Suppressor macrophage (primary cell): ENCODE measurements at places on chromosomes 7 and 10.

- no peak for DNase-seq
Observed at GRCh38 chr7:80950550-80950967, 31.7 kb upstream of the SEMA3C start.

DNA sequence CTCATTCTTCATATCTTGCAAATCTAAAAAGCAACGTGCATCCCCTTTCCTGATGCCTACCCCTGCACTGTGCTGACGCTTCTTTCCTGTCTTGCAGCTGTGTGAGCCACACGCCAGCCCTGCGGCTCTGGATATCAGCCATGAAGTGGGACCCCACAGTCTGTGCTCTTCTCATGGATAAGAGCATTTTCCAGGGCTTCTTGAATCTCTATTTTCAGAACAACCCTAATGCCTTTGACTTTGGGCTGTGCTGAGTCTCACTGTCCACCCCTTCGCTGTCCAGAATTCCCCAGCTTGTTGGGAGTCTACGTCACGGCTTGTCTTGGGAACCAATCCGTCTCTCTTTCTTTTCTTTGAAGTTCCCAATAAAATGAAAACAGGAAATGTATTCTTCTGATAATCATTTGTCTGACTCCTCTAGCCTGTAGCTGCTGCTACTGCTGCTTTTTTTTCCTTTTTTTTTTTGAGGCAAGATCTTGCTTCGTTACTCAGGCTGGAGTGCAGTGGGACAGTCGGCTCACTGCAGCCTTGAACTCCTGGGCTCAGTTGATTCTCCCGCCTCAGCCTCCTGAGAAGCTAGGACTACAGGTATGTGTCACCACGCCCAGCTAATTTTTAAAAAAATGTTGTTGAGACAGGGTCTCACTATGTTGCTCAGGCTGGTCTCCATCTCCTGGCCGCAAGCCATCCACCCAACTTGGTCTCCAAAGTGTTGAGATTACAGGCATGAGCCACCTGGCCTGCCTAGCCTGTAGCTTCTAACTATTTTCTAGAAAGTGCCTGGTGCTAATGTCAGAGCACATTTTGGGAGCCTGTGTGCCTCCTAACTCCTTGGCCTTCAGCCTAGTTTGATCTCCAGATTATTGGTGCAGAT lies 30.3 kb downstream of the GSTO2 start:
- no peak for DNase-seq

GRCh38 chr7:141558544-141559183 lies 7.5 kb downstream of the AGK start:
- DNase-seq: no peak

DNA sequence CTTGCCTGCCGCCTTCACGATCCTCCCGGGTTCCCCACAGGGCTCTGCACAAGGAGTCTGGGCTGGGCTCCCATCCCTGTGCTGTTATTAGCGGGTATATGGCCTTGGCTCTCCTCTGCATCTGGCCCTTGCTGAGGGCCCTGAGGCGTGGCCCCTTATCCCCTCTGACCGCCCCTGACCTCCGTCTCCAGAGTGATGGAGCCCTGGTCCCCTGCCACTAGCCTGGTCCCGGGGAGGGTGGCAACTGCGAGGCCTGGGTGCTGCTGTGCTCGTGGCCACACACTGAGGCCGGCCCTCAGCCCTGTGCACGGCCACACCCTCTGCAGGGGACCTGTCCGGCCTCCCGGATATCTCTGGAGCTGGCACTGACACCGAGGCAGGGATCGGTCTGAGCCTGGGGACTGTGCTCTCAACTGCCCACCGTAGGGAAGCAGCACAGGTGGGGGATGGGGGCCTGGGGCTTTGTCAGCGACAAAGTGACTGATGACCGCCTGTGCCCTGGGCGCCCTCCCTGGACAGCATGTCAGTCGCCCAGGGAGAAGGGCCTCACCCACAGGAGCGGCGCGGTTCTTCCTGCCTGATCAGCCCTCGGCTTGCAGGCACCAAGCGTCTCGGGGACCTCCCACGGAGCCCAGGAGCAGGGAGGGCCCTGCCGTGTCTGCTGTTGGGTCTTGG lies 72.4 kb downstream of the NKX6-2 start:
- no peak for DNase-seq

DNA sequence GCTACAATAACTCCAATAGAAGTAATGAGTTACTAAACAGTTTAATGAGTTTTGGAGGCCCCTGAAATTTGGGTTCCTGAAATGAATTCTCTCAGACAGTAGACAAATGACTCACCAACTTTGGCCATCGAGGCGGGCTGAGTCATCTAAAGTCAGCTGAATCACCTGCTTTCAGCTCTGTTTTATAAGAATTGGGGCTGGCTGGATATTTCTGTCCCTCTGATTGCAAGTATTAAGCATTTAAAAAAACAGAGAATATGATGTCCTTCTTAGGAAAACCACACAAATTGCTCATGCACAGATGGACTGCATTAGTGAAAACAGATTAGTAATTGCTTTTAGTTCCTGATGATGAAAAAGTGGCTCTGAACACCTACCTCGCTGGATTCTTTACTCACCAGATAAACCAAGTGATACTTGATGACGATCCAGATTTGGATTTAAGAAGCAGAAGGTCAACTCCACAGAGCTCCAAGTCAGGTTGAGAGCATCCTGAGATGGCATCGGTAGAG lies 59.1 kb downstream of the ZNF365 start:
- DNase-seq: peak; percentile 67

DNA sequence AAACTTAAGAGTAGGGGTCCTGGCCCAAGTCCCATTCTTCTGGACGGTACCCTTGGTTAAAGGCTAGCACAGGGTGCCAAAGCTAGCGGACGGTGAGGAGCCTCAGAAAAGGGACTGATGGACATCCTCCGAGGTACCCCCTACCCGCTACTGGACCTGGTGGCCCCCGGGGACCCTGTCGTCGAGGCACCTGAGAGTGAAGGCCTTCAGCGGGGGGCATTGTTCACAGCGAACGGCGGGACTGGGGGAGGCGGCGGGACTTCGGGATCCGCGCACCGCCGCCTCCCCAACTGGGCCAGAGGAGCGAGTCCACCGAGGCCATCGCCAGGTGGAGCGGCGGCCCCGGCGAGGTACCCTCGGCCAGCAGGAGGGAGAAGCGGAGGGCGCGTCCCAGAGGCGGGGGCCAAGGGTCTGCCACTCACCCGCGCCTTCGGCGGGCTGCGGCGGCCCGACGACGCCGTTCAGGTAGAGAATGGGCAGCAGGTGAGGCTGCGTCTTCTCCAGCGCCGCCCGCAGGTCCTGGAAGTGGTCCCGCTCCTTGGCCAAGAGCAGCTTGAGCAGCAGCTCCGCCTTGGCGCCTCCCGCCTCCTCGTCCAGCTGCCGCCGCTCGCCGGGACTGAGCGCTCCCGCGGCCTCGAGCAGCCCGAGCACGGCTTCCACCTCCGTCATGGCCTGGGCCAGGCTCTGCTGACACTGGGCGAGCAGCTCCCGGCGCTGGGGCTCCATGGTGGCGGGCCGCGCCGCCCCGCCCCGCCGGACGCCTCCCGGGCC lies 575 bp downstream of the DLG5 start:
- DNase-seq: peak; percentile 67

- DNase-seq: no peak
Observed at GRCh38 chr10:89395141-89395540, 2.7 kb downstream of the IFIT1 start.

- no peak for DNase-seq
Observed at GRCh38 chr10:20007426-20007825, 191.2 kb downstream of the PLXDC2 start.

GRCh38 chr10:131700506-131700905 lies 200.3 kb upstream of the PPP2R2D start:
- no peak for DNase-seq

DNA sequence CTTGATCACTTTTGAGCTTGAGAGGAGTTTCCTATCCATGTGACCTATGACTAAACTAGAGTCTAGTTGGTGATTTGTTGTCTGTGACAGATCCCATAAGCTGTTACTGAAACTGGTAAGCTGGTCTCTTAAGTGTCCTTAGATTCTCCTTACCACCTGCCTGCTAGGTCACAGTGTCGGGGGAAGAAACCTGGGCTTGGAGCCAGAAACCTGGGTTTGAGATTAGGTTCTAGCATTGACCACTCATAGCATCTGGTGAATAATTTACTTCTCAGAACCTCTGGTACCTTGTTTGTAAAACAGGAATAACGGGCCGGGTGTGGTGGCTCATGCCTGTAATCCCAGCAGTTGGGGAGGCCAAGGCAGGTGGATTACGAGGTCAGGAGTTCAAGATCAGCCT lies 21.8 kb upstream of the ITPRID1 start:
- no peak for DNase-seq

DNA sequence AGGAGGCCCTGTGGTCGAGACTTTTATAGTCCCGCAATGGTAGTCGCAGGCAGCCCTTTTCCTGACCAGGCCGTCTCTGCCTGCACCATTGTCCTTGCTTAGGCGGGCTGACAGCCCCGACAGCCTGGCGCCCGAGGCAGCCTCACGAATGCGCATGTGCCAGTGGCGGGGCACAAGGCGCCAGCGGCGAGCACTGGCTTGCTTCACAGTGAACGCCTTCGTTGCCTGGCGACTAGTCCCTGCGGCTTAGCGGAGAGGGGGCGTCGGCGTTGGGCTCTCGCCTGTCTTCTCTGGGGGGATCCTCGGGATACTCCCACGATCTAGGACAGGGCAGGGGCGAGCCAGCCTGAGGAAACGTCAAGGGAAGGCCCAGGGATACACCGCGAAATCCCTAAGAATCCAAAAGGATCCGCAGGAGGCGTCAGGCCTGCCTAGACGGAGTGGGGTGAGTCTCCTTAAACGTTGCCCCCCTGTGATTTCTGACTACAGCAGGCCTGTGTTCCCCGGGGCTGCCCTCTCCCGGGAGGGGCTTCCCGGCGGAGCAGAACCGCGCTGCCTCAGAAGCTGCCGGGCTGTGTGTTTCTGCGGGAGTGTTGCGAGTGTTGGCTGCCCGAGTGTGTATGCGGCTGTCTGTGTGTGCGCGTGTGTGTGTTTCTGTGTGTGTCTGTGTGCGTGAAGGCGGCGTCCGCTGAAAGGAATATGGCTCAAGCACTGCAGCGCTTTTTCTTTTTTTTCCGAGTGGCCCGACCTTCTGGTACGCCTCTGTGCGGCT lies 20.5 kb upstream of the ZNF273 start:
- DNase-seq: no peak

DNA sequence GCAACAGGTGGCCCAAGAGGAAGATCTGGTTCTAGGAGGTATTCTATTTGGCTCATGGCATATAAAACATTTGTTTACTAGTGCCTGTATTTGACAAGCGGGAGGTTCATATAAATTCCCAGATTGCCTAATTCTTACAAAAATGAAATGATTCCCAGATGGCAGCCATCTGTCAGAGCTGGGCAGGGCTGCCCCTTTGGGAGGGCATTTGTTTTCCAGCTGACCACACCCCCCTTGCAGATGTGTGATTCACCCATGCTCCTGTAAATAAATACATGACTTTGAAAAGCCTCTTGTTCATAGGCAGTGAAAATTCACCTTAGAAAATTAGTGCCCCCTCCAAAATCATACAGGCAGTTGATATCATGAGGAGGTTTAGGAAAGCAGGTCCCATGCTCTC lies 8.6 kb downstream of the VWC2 start:
- no peak for DNase-seq

DNA sequence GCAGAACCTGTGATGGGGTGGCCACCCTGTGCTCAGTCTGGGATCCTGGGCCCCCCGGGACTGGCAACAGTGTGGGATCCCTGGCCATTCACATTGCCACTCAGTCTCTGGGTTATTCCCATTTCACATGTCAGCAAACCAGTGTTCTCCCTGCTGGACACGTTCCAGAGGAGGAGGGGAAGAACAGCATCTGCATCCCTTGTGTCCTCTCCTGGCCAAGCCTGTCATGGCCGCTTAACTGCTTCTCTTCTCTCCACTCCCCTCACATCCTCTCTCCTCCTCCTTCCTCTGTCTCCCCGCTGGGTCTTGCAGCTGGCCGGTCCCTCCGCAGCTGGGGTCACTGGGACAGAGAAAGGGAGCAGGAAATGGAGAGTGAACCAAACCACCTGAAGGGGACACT lies 74.4 kb downstream of the C10orf105 start:
- no peak for DNase-seq

- DNase-seq: no peak
Observed at GRCh38 chr7:50645186-50645585, 80.0 kb upstream of the DDC start.

- no peak for DNase-seq
Observed at GRCh38 chr10:97896756-97897358, 47.2 kb downstream of the GOLGA7B start.

DNA sequence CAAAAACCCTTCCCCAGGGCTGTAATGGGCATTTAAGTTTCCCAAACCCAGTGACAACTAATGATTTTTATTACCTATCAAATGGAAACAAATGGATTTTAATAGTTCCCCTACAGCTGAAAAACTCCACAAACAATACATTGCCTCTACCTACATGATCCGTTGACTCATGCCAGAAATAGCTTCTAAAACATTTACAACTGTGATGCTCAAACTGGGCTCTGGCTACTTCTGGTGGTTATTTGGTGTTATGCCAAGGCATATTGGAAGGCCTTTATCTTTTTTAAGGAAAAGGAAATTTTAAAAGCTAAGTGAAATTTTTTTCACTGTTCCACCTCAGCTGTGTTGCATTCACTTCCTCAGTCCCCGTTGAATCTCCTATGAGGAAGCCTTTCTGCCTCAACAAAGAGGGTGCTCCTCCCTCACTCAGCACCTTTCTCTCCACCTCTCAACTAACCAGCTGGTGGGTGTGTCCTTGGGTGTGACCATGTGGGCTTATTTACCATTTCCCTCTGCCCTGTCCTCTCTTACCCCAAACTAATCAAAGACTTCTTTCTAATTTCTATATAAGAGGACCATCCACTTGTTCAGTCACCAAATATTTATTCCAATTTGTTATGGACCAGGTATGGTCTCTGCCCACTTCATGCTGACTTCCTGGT lies 82.9 kb downstream of the PRTFDC1 start:
- peak; percentile 34 for DNase-seq

DNA sequence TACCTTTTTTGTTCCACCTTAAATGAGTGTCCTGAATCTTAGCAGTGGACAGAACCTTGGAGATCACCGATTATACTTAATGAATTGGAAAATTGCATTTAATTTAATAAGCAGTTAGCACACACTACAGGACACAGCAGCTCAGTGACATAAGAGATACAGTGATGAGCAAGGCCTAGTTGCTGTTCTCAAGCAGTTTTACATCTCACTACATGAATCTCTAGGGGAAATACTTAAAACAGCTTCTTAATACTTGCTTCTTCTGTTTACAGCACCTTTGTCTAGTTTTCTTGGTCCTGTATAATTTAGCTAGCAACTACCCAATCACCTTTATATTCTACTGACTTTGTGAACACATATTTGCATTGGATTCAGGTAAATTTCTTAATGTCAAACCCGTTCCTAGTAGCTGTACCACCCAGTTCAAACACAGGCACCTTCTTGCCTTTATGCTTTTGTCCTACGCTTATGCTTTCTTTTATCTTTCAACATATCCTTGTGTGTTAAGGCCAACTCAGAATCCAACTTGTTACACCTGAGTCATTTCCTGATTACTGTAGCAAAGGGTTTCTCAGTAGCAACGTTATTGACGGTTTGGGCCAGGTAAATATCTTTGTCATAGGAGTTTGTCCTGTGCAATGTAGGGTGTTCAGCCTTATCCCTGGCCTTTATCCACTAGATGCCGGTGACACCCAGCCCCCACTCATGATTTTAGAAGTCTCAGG lies 1.8 kb downstream of the STAM start:
- no peak for DNase-seq
